ENCODE measurements at places on chromosomes 7 and 10.

DNA sequence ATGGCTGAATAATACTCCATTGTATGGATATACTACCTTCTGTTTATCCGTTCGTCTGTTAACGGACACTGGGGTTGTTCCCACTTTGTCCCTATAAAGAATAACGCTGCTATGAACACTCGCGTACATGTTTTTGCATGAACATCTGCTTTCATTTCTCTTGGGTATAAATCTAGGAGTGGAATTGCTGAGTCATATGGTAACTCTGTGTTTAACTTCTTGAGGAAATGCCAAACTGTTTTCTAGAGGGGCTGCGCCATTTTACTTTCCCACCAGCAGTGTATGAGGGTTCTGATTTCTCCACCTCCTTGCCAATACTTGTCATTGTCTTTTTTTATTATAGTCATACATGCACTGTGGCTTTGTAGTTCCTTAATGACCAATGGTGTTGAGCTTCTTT lies 20.6 kb upstream of the RASSF4 start:
- DNase-seq: peak; percentile 64

DNA sequence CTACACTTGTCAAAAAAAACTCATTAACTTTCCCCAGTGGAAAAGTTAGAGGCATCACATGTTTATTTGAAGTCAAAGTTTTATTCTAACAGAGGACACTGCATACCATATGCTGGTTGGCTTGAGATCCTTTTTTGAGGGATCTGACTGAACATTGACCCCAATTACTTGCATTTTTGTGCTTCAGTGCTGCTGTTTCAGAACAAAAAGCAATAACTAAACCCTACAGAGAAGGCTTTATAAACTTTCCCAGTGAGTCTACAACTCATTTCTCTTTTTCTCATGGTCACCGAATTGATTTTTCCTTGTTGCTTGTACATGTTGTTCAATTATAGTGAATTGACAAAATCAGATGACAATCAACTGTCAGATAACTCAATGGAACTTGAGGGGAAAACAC lies 69.3 kb upstream of the PHYHIPL start:
- no peak for DNase-seq

DNA sequence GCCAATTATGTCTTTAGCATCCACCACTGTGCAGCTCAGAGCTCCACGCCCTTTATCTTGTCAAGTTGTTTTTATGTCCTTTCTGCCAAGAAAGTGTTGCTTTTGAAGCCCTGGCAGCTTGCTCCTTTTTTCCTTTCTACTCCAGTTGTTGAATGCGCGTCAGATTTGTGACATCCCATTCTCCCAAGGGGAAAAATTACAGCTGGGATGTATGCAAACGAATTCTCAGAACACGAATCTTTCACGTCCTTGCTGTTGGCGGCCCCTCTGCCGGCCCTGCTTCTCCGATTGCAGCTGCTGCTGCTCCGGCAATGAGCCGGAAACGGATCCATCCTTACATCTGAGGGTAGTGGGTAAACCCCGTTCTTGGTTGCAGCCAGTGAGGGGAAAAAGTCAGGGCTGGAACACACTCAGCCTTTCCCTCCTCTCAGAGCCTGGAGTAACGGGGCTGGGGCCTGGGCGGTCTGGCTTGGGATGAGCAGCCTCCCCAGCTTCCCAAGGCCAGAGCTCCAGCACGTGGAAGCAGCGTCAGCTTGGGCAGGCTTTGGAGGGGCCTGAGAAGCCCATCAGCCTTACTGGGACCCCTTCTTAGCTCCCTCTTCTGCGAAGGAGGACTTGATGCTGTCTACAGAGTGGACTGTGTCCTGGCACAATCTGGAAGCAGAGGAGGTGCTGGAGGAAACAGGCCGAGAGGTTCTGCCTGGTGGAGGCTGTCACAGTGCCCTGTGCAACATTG lies 79.0 kb upstream of the CHST15 start:
- no peak for DNase-seq

DNA sequence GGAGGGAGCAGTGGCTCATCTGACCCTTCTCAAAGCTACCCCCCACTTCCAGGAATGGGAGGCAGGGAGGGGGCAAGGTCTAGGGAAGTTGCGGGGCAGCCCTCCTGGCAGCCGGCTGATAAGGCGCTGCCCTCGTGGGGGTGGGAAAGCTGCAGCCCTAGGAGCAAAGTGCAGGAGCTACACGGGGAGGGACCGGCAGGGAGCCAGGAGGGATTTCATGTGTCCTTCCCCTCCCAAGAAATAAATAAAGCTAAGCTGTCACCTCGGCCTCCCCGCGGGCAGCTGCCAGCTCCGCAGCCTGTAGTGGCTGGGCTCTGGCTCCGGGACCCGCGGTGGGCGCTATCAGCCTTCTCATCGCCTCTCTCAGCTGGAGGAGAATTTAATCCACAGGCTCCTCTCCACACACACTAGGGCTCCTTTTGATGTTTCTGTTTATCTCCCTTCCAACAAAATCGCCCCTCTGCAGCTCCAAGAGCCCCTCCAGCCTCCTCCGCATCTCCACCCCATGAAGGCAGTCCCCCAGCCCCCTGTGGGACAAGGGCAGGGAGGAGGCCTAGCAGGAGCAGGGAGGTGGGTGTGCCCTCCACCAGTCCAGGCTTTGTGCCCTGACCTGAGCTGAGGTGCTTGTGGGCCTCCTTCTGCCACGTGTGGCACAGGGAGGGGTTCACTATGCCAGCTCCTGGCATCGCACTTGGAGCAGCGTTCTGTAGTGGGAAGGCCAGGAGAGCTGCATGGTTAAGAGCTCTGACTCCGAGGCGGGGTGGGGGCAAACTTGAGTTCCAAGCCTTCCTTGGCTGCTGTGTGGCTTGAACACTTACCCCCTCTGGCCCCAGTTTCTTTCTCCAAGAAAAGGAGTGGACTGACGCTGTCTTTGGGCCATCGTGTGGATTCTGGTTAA lies 80.5 kb downstream of the C10orf105 start:
- no peak for DNase-seq

GRCh38 chr10:28881171-28881882 lies 204.0 kb downstream of the BAMBI start:
- no peak for DNase-seq

- DNase-seq: no peak
These were observed 238.6 kb downstream of the EBF3 start for GRCh38 chr10:129725482-129725881.

DNA sequence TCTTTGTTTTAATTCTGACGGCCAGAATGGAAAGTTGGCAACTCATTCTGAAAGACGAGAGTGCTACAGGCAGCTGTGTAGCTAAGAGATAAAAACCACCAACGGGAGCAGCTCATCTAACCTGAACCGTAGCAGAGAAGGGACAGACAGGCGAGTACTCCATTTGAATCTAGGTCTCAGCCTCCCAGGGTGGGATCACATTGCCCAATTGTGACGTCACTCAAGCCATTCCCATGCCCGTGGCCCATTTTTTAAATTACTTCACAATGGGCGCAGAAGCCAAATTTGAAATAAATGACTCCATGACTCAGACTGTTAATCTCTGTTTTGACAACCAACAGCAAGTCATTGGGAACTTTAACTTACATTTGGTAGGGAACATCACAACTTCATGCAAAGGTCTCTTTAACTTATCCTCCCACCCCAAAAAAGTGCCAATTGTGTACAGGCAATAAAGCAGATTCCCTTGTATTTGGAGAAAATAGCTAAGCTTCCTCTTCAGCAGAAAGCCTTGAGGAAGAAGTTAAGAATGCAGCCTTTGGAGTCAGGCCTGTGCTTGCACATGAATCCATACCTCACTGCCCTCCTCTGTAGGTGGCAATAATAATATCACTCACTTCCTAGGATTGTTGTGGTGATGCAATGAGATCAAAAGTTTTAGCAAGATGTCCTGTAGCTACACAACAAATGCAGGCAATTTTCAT lies 93.2 kb upstream of the KIF5B start:
- DNase-seq: no peak

DNA sequence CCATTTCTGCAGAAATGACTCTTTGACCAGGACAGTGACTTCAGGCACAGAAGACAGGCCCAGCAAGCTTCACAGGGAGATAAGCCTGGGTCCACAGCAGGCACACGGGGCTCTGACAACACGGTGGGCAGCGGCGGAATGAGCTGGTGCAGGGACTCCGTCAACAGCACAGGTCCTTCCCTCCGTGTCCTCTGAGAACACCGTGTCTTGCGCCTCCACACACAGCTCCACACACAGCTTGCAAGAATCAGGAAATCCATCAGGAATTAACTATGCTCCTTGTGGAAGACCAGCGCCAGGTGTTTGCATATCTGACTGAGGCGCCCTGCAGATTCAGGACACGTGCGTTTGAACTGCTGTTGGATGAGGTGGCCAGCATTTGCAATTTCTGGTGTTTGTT lies 39.6 kb downstream of the TCERG1L start:
- no peak for DNase-seq

GRCh38 chr7:16710651-16711050 lies 42.9 kb upstream of the TSPAN13 start:
- no peak for DNase-seq

DNA sequence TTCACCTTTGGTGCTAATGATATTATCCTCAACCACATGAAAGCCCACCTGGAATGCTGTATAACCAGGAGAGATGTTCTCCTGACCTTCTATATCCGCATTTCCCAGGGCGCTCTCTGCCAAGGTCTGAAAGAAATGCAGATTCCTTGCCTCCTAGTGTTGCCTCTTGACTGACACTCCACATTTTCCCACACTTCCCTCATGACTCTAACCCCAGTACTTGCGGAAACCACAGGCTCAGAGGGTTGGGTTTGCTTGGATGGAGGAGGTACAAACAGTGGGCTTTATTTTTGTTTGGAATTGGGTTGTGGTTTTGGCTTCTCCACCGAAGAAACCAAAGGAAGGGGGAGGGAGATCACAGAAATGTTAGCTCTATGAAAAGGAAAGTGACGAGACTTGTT lies 222.9 kb upstream of the CELF2 start:
- peak; percentile 61 for DNase-seq

DNA sequence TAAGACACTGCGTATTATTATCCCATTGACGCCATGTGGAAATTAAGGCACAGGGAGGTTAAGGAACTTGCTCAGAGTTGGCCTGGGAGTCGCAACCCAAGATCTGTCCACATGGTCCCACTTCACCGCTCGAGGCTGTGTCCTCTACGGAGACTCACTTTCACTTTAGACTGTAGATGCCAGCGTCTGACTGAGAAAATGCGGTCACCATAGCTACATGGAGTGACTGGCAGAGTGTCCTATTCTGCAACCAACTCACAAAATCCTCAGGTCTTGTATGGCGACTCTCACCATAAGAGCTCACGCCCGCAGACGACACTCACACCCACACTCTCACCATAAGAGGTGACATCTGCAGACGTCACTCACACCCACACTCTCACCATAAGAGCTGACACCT lies 257.9 kb downstream of the PTPRN2 start:
- DNase-seq: no peak

DNA sequence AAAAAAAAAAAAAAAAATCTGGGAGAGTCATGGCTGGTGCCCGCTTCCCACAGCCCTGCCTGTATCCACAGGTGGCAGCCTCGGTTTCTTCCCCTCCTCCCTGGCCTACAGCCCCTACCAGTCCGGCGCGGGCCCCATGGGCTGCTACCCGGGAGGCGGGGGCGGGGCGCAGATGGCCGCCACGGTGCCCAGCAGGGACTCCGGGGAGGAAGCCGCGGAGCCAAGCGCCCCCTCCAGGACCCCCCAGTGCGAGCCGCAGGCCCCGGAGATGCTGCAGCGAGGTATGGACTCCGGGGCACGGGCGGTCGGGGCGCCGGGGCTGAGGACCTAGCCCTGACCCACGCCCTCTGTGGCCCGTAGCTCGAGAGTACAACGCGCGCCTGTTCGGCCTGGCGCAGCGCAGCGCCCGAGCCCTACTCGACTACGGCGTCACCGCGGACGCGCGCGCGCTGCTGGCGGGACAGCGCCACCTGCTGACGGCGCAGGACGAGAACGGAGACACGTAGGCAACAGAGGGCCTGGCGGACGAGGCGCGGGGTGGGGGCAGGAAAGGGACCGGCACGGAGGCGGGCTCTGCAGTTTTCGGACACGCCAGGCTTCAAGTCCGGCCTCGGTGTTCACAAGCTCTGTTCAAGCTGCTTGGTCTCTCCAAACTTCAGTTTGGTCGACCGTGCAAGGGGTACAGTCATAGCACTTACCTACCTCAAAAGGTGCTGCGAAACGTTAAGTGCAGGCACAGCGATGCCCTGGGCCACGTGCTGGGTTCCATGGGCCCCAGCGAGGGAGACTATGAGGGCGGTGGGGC lies 3.9 kb downstream of the NFKB2 start:
- DNase-seq: peak; percentile 76

DNA sequence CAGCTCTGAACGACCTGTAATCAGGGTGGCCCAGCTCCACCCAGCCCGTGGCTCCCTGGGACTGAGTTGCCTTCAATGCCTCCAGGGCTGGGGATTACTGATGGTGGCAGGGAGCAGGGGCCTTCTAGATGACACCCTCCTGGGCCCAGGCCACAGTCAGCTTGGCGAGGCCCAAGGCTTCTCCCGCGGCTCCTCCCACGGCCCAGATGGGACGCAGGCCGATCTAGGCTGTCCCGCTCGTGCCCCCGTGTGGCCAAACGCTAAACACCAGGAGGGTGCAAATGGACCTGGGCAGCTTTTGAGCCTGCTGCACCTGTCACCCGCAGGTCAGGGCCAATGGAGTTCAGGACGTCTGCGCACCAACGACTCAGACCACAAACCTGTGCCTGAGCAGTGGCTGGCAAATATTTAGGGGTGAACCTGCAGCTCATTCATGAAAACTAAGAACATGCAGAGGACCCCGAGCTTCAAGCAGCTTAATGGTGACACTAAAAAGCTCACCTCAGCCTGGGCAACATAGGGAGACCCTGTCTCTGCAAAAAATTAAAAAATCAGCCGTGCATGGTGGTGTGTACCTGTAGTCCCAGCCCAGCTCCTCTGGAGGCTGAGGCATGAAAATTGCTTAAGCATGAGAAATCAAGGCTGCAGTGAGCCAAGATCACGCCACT lies 43.2 kb downstream of the ASB13 start:
- DNase-seq: peak; percentile 61

DNA sequence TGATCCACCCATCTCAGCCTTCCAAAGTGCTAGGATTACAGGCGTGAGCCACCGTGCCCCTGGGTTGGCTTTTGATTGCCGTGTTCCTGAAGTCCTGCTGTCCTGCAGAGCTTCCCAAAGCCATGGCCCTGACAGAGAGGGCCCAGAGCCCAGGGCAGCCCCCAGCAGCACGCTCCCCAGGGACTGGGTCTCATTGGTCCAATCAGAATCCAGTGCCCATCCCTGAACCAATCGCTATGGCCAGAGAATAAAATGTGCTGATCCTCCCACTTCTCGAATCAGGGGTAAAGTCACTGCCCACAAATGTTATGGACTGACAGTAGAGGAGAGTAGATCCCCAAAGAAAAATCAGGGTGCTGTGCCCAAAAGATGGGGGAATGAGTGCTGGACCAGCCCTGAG lies 5.0 kb upstream of the C10orf105 start:
- DNase-seq: no peak
